ENCODE measurements at places on chromosomes 13 and 19. TPM values are rescaled to one million over a fixed set of nuclear protein-coding genes. Genes with fewer than 3 reads are reported as not detected.

Gene UBL3
- total RNA-seq: 19.7 TPM

Gene ZNF581
- 10.1 TPM for total RNA-seq

Gene FGF22
- total RNA-seq: not detected

Gene TNNT1
- total RNA-seq: 3.4 TPM

Gene SSC5D
- total RNA-seq: not detected

DNA sequence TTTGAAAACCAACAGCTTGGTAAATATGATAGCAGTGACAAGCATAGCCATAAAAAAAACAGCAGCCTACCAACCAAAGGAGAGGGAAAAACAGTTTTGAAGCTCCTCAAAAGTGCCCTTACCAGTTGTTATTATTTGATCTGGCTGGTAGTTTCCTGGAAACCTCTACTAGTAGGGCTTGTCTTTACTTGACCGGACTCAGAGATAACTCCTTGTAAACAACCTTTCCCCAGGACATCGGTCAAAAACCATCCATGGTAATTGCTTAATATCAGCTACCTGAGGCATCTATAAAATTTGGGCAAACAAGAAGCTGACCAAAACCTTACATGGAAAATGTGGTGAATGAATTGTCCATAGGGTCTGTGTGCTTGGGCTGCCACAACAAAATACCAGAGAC lies 210.9 kb downstream of the FGF14 start:
- no peak for DNase-seq

DNA sequence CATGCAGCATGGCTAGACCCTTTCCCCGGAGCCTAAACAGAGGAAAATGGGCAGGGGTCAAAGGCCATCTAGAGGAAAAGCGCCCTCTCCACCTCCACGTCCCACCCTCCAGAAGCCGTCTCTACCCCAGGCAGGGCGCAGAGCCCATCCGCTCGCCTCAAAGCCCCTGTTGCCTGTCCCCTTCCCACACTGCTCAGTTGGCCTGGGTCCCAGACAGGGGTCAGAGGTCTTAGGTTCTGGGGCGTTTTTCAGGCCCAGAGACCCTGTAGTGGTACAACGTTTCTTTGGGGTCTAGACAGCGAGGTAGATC lies 285 bp downstream of the TMEM143 start:
- DNase-seq: no peak

DNA sequence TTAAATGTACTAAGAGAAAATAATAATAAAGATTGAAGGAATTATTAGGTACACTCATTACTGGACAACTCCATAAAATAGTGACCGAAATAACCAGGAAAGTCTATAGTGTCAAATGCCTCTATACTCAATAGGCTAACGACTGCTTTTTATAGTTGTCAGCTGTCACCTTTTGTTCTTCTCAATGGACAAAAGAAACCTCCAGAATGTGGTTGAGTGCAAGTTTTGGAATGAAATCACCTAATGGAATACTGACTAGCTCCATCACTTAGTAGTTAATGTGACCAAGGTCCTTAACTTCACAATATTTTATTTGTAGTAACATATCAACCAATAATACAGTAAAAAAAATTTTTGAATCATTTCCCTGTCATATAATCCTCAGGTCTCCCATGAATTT lies 18.1 kb downstream of the TSC22D1 start:
- DNase-seq: no peak

DNA sequence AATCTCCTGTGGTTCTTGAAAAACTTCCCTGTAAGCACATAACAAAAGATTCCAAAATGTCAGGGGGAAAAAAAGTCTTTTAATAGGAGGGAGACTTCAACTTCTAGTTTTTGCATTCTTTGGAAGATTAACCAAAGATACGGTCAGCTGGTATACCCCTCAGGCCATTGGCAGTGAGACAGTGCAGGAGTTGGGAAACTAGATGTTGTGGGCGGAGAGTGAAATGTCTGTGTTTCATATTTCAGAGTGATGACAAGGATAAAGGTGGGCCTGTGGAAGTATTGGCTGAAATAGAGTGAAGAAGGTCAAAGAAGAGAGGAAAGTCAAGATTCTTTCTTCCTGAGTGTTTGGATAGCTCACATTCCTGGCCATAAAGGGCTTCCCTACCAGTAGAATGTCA lies 40.8 kb downstream of the CYP2B6 start:
- no peak for DNase-seq

GRCh38 chr13:49569993-49570689 lies 15.2 kb downstream of the RCBTB1 start:
- DNase-seq: no peak

GRCh38 chr19:5249526-5249925 lies 91.1 kb downstream of the PTPRS start:
- DNase-seq: no peak

DNA sequence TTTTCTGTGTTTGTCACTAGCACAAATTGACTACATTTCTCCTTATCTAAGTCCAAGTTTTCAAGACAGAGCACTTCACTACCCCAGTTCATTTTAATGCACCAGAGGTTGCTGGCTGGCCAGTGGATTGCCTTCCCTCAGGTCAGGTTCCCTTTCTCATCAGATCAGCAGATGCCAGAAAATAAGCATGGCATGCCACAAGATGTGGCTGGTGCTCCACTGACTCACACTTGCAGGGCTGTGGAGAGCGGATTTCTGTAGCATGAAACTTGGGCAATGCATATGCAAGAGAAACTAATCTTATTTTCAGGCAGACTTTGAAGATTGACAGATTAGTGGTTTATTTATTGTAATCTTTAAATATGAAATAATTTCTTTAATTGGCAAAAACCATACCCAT lies 79.5 kb downstream of the RUBCNL start:
- DNase-seq: no peak

GRCh38 chr13:21686751-21687391 lies 16.0 kb downstream of the FGF9 start:
- DNase-seq: no peak

DNA sequence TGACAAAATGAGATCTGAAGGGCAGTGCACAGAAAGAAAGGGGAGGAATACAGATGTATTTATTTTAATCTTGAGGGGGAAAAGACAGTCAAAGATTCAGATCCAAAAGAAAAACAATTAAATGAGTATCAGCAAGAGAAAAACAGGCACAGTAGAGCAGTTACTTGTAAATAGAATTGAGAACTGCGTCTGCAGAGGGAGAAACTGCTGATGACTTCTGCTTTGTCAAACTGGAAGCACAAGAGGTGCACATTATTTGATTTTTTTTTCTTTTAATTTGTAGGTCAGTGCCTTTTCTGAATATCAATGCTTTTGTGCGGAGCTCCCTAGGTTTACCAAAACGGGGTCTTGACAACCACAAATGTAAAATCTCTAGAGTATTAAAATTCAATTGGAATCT lies 37.3 kb downstream of the EFNB2 start:
- DNase-seq: no peak

DNA sequence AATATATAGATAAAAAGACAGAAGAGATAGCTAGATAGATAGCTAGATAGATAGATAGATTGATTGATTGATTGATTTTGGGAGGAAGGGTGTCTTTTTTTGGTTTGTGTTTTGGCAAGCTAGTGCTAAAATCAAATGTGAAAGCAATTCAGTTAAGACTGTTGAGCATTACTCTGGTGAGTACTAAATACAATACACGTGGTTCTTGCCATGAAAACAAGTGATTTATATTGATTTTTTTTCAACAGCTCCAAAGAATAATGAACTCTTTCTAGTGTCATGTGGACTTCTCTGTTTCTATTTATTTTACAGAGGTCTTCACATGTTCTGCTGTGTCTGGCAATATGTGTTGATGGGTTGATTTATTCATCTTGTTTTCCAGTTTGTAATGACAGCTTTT lies 172.0 kb downstream of the POU4F1 start:
- no peak for DNase-seq

- DNase-seq: no peak
Observed at GRCh38 chr19:45960595-45961235, 12.9 kb downstream of the NOVA2 start.

- no peak for DNase-seq
Observed at GRCh38 chr13:23699271-23699670, 129.1 kb downstream of the TNFRSF19 start.

Data from SJSA1 (cell line).